ENCODE measurements at places on chromosomes 4 and X.

DNA sequence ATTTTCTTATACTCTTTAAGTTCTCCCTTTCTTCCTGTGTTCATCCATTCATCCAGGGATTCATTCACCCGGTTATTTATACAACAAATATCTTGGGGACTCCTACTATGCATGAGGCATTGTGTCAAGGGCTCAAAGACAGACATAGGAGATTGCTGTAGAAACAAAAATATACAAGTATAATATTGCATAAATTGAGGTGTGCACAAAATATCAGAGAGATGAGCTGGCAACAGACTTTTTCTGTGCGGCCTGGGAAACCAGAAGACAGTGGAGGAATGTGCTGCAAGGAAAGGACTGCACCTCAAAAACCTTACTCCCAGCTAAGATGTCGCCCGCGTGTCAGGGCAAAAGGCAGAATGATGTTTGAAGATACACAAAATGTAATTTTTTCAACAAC is 9.6 kb downstream of the OTOP1 start:
- DNase-seq, result no peak

- no peak for DNase-seq
Observed at GRCh38 chr4:117784266-117784665, 250.0 kb upstream of the NDST3 start.

- no peak for DNase-seq
Observed at GRCh38 chr4:147381749-147382148, 99.1 kb upstream of the EDNRA start.

DNA sequence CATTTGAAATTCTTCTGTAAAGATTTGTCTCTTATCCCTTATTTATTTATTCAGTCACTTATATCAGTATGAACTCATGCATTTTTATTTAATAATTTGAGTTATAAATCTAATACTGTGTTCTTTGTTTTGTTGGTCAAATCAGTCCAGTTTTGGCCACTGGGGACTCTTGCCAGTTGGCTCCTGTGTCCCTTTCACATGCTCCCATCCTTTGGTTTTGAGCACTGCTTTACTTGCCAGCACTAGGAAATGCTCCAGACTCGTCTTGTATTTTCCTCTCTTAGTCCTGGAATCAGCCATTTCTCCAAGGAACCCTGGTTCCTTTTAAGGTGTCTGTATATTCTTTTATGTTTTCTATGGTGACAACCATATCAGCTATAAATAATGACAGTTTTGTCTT is 28.1 kb downstream of the KANTR start:
- no peak for DNase-seq

- DNase-seq, result no peak
Observed at GRCh38 chr4:11919316-11919715, 490.6 kb upstream of the HS3ST1 start.
